ENCODE measurements at places on chromosomes 3 and 15.

- DNase-seq: no peak
These were observed 43.5 kb upstream of the LRRC3B start for GRCh38 chr3:26579116-26579515.

DNA sequence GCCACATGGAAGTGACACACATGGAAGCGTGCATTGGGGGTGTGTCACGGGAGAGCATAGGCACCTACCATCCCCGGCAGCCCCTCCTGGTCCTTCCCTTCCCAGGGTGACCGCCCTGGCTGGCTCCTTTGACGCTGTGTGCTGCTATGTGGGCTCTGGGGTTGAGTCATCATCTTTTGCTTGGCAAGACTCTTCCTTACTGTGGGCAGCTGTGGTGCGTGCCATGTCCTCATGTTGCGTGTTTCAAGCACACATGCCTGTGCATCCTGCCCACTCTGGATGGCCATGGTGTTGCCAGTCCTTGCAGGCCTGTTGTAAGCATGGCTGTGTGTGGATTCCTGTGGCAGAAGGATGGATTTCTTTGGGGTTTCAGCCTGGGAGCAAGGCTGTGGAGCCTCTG, 14.0 kb downstream of the PLXNA1 start:
- DNase-seq: no peak

GRCh38 chr15:52709187-52709981, 30.2 kb upstream of the ATOSA start:
- DNase-seq: no peak

DNA sequence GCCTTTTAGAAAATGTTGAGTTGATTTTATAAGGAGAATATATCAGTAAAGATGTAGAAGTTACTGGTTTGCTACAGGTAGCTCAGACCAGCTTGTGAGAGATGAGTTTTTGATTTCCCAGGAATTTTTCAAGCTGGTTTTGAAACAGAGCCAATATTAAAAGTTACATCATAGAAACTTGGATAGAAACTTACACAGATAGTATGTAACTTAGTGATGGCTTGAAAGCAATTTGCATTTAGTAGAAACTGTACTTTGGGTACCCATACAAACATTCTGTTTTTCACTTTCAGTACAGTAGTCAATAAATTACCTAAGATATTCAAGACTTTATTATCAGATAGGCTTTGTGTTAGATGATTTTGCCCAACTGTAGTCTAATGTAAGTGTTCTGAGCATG, 93.4 kb downstream of the RBMS3 start:
- no peak for DNase-seq

- peak; percentile 36 for DNase-seq
These were observed 187.9 kb downstream of the OPA1 start for GRCh38 chr3:193780810-193781478.

- peak; percentile 47 for DNase-seq
These were observed 1.1 kb downstream of the TMEM158 start for GRCh38 chr3:45224824-45225464.

- no peak for DNase-seq
These were observed 277.8 kb downstream of the CD47 start for GRCh38 chr3:107813026-107813425.

DNA sequence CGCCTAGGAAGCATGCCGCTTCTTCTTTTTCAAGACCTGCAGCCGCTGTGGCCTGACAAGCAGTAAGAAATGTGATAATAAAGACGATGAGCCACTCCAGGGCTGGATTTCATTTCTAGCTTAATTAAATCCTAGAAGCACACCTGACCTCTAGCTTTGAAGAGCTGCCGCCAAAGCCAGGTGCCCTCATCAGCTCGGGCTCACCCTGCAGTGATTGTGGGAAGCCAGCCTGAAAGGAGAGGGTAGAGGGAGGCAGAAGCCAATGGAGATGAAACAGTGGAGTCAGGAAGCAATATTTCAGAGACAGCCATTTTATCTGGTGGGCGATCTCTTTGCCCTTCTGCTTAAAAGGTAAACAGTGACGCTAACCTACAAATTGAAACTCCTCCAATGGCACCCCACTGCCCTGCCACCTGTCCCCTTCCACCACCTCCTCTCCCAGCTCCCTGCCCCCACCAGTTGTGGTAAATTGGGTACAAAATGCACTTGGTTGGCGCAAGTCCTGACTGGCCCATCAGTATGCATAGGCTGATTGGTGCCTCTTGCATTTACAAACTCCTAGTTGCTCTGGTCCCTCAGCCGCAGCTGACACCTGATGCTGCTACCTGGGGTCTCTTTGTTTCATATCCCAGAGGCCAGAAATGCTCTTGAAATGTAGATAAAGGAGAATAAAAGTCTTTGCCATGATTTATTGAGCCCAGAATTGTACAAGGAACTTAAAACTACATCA, 385.3 kb downstream of the PDCD6IP start:
- DNase-seq: no peak

GRCh38 chr15:78003539-78004008, 73.9 kb downstream of the TBC1D2B start:
- no peak for DNase-seq

DNA sequence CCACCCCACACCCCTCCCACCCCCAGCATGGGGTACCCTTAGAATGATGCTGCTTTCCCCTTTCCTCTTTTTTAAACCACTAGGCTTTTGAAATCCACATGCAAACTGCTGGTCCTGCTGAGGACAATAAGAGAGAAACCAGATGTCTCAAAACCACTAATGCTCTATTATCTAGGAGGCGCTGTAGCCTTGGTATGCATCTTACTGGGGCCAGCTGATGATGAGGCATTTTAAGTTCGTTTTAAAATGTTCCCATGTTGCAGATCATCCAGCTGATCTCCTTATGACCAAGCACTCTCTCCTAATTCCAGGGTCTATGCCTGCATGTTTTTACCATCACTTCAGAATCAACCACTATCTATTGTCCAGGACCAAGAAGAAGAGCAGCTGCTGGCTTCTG, 1.3 kb downstream of the NME9 start:
- DNase-seq: no peak
